ENCODE measurements at places on chromosomes 7 and 10. TPM values are rescaled to one million over a fixed set of nuclear protein-coding genes. Genes with fewer than 3 reads are reported as not detected.

PPP2R2D gene
- polyA plus RNA-seq, result 71.7 TPM

ST8SIA6 gene
- 0.20 TPM for polyA plus RNA-seq

TAS2R3 gene
- polyA plus RNA-seq, result not detected

AKR1C8 gene
- polyA plus RNA-seq, result 0.54 TPM

KCNH2 gene
- 35.5 TPM for polyA plus RNA-seq

HTR5A gene
- 0.14 TPM for polyA plus RNA-seq

FAM25C gene
- polyA plus RNA-seq, result not detected

GIMAP1 gene
- polyA plus RNA-seq, result not detected

C10orf53 gene
- not detected for polyA plus RNA-seq

NEUROG3 gene
- not detected for polyA plus RNA-seq

GIMAP5 gene
- polyA plus RNA-seq, result not detected

CYP3A5 gene
- not detected for polyA plus RNA-seq

LBX1 gene
- not detected for polyA plus RNA-seq

AGMO gene
- not detected for polyA plus RNA-seq

DDC gene
- polyA plus RNA-seq, result 42.9 TPM

EBLN1 gene
- polyA plus RNA-seq, result not detected

CCDC6 gene
- 20.1 TPM for polyA plus RNA-seq

GSTO2 gene
- polyA plus RNA-seq, result 2.2 TPM

ZCCHC24 gene
- polyA plus RNA-seq, result not detected

TRIM73 gene
- polyA plus RNA-seq, result 15.2 TPM

BBIP1 gene
- polyA plus RNA-seq, result 73.3 TPM

ANXA8L1 gene
- polyA plus RNA-seq, result not detected

FAM13C gene
- 89.3 TPM for polyA plus RNA-seq

NKX2-3 gene
- not detected for polyA plus RNA-seq

LIPN gene
- not detected for polyA plus RNA-seq

BICC1 gene
- 7.6 TPM for polyA plus RNA-seq

C10orf67 gene
- 0.48 TPM for polyA plus RNA-seq

RAPGEF5 gene
- polyA plus RNA-seq, result 37.8 TPM

STEAP4 gene
- polyA plus RNA-seq, result not detected

PSAP gene
- 651 TPM for polyA plus RNA-seq
